Activated T-helper 1 cell treated with anti-CD3 and anti-CD28 coated beads, Interleukin-2, amount 50 U/mL, for 16 hours (primary cell): ENCODE measurements at places on chromosomes 5 and 9.

GRCh38 chr5:31733371-31733770 is 94.4 kb downstream of the PDZD2 start:
- DNase-seq, result no peak

GRCh38 chr9:94896512-94896911 is 170.0 kb downstream of the AOPEP start:
- no peak for DNase-seq

- no peak for DNase-seq
Observed at GRCh38 chr5:66517351-66517750, 78.8 kb upstream of the MAST4 start.

DNA sequence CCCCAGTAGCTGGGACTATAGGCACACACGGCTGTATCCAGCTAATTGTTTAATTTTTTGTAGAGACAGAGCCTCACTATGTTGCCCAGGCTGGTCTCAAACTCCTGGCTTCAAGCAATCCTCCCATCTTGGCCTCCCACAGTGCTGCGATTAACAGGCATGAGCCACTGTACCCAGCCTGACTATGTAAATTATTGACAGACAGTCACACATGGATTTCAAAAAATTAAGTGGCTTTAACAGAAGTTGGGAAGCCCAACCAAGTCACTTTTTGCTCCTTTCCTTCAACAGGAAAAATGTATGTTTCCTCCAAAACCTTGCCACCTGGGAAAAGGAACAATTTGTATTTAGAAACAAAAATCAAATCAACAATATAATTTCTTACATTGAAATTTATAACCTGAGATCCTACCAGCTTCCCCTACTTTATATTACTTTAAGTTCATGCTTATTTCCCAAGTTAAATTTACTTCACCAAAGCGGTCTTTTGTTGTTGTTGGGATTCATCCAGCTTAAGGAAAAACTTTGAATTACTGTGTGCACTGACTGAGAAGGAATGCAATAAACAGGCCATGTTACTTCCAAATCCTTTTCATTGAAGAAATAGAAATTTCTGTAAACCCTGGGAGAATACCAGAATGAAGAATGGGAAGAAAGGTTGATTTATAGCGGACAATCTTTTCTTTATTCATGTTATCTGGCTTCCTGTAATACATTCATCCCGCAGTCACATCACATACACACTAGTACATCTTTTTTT is 8.6 kb downstream of the PCA3 start:
- DNase-seq, result no peak

GRCh38 chr5:135747824-135748223 is 86.6 kb upstream of the SLC25A48 start:
- DNase-seq, result no peak
